ENCODE measurements at places on chromosomes 16 and 17.

DNA sequence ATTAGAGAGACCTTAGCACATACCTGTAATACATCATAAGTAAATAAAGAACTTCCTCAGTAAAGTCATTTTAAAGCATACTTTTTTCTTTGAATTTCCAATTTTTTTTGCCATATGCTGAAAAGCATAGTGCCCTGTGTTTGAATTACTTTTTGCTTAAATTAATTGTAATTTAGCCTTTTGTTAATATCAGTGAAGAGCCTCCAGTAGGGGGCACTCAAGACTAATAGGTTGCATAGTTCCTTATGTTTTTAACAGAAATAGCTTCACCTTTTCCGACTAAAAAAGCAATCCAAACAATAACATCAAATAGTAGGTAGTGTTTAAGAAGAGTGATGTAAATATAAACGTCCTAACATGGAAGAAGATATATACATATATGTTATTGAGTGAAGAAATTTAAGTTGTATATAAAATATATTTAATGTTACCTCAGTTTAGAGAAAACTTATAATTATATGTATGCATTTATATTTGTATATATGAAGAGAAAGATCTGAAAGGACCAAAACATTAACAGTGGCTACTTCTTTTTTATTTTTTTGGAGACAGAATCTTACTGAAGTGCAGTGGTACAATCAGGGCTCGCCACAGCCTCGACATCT, 18.6 kb downstream of the RAD51C start:
- DNase-seq = peak; percentile 27

DNA sequence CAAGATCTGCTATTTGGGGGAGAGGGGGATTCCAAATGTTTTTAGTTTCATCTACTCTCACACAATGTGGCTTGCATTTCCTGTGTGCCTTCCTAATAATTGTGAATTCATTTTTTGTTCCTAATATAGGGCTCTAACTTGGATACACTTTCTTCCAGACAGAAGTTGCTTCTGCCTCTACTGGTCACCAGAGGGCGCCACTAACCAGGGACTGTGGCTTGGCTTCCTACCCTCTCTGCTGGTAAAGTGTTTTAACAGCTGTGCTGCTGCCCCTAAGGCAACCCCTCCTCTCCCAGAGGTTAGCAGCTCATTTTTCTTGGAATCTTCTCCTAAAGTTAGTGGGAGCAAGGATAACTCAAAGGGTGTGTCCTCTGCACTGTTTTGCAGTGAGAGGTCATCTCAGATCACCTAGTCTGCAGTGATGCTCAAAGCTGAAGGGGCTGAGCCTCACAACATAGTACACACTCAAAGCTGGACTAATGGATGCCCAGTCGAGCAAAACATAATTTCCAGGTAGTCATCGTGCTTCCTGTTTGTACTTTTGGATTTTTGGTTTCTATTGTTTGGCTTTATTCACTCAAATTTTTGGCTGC, 5.0 kb upstream of the PRSS54 start:
- peak; percentile 33 for DNase-seq

DNA sequence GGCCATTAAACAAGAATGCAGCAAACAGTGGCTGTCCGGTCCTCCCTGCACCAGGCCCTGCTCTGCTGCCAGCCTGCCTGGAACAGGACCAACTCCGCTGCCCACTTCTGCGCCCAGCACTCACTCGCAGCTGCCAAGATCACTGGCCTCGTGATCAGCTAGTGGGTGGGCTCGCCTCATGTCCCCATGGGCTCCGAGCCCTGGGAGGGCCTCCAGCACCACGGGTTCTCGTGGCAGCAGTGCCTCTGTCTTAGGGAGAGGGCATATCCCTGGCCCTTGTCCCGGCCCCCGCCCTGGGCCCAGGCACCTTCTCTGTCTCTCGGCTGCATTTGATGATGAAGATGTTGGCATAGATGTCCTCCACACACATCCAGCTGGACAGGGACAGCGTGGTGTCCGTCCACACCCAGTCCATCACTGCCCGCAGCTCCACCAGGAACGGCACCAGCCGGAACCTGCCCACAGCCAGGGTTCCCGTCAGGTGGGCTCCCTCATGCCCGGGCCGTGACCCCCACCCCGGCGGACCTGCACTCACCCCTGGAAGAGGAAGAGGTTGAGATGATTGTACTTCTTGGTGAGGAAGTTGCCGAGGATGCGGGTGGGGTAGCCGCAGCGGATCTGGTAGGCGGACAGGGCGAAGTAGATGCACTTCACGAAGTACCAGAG, 13.1 kb downstream of the CTU2 start:
- DNase-seq = no peak

DNA sequence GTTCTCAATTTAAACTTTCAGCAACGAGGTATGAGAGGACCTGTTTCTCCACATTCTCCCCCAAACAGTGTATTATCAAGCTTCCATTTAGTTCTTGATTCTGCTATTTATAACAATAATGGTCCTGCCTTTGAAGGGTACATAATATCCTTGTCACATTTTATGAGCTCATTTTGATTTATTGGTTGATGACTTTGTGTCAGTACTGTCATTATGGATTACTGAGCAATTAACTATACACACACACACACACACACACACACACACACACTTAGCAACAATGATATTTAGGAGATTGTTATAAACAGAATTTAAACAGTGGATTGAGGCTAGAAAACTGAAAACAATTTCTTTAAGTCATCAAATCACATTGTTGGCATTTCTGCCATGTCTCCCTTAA, 7.0 kb downstream of the TMIGD1 start:
- DNase-seq = no peak

- DNase-seq = no peak
Observed at GRCh38 chr17:66915204-66915611, 49.3 kb upstream of the CACNG4 start.

DNA sequence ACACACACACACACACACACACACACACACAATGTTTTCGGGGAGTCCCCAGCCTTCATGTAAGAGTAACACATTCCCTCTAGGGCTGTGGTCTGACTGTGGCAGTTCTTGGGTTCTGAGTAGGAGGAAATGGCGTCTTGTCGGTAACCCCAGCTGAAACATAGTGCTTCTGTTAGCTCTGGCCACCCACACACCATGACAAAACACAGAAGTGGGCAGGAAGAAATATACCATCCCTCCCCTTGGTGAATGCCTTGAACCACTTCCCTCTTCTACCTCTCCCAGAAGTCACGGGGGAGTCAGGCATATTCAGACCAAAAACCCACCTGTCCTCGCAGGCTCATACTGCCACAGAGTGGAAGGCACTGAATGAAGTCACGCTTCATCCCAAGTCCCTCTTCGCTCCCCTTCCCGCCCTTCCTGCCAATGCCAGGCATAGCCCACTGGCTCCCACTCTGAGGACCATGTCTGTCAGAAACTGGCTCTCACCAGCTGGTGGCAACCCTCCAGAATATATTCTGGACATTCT, 11.5 kb downstream of the SLC35B1 start:
- DNase-seq = no peak

GRCh38 chr16:67115639-67116038, 5.9 kb downstream of the PHAF1 start:
- DNase-seq = no peak

GRCh38 chr17:17355426-17355825, 52.3 kb downstream of the NT5M start:
- DNase-seq = no peak

GRCh38 chr16:59213952-59214351, 479.8 kb upstream of the GOT2 start:
- no peak for DNase-seq

DNA sequence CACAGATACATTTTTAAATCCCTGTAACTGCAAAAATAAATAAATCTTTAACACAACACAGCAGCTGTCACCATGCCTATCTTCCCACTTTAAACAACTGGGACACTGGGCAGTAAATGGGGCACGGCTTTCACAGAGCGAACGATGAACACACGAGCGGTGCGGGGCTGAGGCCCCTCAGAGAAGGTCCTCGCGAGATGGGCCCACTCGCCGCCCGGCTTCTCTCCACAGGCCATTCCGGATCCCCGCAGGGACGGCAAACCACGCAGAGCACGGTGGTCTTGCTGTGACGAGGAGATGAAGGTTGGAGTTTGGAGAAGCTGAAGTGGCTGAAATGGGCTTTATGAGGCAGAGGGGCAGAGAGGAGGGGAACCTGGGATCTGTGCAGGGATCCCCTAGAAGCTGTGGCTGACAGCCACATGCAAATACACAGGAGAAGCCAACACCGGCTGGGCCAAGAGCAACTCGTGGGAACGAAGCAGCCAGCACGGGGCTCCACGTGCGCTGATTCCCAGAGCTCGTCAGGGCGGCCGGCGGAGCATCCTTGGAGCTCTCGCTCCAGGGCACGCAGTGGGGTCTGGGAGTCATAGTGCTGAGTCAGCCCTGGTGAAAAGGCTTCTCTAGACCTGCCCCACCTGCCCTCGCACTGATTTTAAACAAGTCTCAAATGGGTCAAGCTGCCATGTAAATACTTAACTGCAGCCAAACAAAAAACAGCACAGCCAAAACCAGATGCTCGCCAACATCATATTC, 31.7 kb downstream of the CCDC57 start:
- no peak for DNase-seq

- DNase-seq = peak; percentile 30
Observed at GRCh38 chr17:8832711-8833352, 33.7 kb upstream of the MFSD6L start.

GRCh38 chr17:34151102-34151501, 104.0 kb upstream of the CCL2 start:
- DNase-seq = no peak

GRCh38 chr16:65964752-65965151, 401.7 kb upstream of the CDH5 start:
- DNase-seq = no peak

GRCh38 chr16:63458846-63459245, 1422.6 kb upstream of the CDH8 start:
- DNase-seq = no peak

- DNase-seq = no peak
Observed at GRCh38 chr16:5398203-5398602, 300.6 kb upstream of the EEF2KMT start.

DNA sequence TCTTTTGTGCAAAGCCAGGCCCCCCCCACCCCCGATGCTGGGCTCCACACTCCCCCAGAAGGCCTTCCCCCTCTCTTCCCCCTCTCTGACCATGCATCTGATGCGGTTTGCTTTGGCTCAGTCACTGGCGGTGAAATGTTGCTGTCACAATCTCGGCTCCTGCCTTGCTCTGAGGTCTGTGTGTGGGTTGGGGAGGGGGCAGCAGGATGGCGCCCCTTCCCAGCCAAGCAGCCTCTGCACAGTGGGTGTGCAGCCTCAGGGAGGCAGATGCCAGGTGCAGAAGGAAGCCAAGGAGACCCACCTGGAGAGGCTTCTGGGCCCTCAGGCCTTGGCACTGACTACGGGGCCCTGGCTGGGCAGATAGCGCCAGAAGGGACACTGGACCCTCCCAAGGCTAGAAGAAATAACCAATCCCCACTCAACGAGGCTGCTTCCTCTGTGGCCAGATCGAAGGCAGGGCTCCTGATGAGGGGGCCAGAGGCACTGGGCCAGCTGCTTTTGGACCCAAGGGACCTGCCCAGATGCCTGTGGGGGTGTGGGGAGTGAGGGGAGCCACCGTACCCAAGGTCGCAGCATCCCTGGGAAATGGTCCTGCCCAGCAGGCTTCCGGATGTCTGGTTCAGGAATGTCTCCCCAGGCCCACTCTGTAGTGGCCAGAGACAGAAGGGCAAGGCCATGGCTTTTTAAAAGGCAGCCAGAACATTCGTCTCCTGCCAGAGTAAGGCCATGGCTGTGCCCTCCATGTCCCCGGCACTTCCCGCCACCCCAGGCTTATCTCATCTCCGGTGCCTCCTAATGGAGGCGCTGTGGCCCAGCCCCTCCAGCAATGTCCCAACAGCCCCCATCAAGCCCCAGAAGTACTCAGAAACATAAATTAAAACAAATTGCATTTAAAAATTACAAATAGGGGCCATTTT, 43.4 kb upstream of the SLC38A10 start:
- DNase-seq = no peak
